HS-5 (cell line): ENCODE measurements at places on chromosomes 13 and 19.

GRCh38 chr13:108084840-108085239, 130.5 kb downstream of the LIG4 start:
- DNase-seq: no peak

DNA sequence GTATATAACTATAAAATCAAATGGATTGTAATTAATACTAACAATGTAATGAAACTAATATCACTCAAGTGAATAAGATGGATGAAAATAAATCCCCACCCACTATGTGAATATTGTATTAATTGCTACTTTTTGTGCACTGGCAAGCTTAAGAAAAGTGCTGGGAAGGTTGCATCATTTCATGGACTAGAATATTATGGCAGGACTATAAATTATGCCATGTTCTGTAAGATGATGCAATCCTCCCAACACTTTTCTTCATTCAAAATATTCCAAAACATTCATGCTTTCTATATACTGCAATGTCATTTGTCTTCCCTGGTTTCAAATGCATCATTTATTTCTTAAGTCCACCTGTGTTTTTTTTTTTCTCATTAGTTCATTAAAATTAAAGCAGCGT, 457.6 kb upstream of the GPC6 start:
- no peak for DNase-seq

DNA sequence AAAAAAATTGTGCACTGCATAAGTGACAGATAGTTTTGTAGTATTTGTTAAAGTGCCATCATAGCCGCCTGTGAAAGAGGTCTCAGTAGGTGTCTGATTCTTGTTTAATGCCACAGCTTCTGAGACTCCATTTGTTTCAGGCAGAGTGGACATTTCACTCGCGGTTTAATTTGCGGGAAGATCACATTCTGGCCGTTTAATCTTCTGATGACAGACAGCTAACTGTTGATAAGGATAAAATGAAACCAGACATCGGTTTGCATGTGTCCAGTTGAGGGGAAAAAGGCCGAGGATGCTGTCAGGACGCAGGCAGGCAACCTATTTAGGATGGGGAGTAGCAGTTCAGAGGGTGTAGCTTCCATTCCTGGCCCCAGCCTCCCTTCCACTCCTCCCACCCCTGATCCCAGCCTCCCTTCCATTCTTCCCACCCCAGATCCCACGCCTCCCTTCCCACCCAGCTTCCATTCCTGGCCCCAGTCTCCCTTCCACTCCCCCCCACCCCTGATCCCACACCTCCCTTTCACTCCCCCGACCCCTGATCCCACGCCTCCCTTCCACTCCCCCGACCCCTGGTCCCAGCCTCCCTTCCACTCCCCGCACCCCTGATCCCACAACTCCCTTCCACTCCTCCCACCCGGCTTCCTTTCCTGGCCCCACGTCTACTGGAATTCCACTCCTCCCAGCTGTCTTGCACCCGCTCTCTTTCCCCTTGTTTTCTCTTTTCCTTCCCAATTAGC, 23.8 kb downstream of the ATP11A start:
- no peak for DNase-seq

DNA sequence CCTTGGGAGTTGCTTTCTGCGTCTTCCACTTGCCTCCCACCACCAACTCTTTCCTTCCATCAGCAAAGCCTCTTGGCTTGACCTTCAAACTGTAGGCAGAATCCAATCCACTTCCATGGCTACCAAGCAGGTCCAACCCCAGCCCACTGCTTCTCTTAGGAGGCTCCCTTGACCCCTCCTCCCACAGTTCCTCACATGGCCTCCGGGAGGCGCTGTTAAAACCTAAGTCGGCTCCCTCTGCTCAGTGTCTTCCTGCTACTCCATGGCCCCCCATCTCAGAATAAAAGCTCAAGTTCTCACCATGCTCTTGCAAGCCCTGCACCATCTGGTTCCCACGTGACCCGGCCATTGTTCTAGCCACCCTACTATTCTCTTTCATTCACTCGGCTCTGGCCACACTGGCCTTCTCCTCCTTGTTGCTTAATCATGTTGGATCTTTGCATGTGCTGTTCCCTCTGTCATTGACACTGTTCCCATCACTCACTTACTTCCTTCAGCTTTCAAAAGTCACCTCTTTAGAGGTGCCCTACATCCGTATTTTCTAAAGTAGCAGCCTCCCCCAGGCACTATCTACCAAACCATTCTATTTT, 7.5 kb downstream of the IZUMO2 start:
- DNase-seq: no peak

DNA sequence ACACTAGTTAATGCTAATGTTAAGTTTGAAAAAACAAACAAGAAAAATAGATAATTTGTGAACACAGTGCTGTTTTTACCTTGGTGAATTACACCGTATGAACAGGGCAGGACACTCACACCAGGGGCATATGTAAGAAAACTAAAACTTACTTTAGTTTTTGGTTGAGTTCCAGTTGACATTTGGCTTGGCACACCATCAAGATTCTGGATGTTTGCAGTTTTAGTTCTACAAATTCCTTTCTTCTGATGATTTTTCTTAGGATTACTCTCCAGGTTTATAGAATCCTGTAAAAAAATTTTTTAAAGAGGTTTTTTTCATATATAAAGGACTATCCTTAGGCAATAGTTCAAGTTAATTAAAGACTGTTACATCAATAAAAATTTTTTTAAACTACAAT, 238.5 kb upstream of the STARD13 start:
- peak; percentile 48 for DNase-seq
